NCI-H460 (cell line): ENCODE measurements at places on chromosomes 5 and 9. TPM values are rescaled to one million over a fixed set of nuclear protein-coding genes. Genes with fewer than 3 reads are reported as not detected.

GRCh38 chr5:139955053-139955605, 88.0 kb downstream of the NRG2 start:
- no peak for DNase-seq

DNA sequence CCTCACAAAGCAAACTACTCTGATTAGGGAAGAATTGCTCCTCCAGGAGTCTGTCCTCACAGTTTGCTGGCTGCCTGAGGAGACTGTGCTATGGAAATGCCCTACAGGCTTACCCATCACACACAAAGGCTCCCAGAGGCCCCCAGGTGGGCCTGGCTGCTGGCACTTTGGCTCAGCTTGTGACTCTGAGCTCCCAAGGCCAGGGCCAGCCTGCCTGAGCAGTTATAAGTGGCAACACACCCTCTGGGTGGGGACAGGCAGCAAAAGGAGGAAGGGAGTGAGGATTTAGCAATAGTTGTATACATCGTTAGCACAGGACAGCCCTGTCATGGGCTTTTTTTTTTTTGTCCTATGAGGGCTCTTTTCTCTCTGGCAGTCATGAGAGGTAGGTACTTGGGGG, 103.5 kb downstream of the DAPK1 start:
- no peak for DNase-seq

- DNase-seq, result no peak
These were observed 734.8 kb upstream of the CDH9 start for GRCh38 chr5:27773166-27773565.

DNA sequence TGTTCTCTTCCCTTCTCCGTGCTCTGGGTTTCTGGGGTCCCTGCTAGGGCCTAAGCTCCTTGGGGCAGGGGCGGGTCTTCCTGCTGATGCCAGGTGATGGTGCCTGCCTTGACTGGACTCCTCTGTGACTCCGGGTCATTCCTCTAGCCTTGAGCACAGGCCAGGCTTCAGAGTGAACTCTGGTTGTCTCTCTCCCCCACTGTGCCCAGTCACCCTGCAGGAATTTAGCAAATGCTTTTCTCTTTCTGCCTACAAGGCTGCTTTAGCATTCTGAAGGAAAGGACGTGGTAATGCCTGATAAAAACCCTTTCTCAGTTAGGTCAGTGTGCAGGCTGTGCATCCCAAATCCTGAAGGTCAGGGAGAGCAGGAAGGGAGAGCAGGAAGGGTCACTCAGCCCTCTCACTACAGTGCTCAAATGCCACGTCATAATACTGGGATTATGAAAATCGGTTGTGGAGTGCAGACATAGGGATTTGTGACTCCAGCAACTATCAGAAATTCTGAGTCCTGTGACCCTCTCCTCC, 2.7 kb downstream of the CXCL14 start:
- DNase-seq, result no peak

- peak; percentile 47 for DNase-seq
These were observed 57.4 kb upstream of the PRSS3 start for GRCh38 chr9:33737811-33738606.

Gene COL5A1
- 1.6 and 2.1 TPM in 2 replicates for total RNA-seq

Gene RANBP6
- total RNA-seq, result 14.5 and 16.0 TPM in 2 replicates

Gene PCDHA12
- total RNA-seq, result 4.4 and 5.6 TPM in 2 replicates
